ENCODE measurements at places on chromosomes 2 and 18. TPM values are rescaled to one million over a fixed set of nuclear protein-coding genes. Genes with fewer than 3 reads are reported as not detected.
A peak's percentile ranks its signal among the peaks of the same experiment; 100 is the strongest.

The RAB27B gene
- 33.0 TPM for total RNA-seq

The CAPN14 gene
- total RNA-seq: 0.82 TPM

The AGAP1 gene
- total RNA-seq: 27.3 TPM

The TTN gene
- total RNA-seq: 1.6 TPM

The FBLN7 gene
- total RNA-seq: 0.41 TPM

The C2orf80 gene
- total RNA-seq: 38.3 TPM

DNA sequence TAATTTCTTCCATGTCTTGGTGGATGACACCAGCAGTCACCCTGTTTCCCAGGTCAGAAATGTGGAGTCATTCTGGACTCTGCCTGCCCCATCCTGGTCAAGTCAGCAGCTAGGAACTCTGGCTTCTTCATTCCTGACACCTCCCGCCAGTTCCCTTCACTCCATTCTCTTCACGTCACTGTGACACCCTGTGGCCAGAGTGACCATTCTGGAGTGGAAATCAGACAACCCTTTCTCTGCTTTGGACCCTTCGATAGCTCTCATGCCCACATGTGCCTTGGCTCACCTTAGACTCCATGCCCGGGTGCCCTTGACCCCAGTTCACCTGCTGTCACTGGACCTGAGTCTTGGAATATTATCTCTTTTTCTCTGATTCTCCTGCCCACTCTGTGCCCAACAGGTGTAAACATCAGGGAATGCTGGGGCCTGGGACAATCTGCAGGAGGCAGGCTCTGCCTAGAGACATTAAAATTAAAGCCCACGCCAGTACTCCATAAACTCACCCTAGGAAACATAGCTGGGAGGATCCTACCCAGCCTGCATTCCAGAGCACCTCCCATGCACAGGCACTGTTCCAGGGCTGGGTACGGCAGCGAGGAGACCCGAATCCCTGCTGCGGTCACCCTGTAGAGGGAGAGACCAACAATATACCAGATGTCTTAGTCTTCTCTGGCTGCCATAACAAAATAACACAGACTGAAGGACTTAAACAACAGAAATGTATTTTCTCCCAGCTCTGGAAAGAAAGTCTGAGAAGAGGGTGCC is 41.1 kb upstream of the FAHD2A start:
- DNase-seq: no peak

- no peak for DNase-seq
Observed at GRCh38 chr2:189137519-189137918, 42.0 kb downstream of the COL5A2 start.

GRCh38 chr2:222663479-222663878 is 7.6 kb upstream of the FARSB start:
- DNase-seq: no peak

GRCh38 chr2:126748929-126749518 is 93.1 kb downstream of the GYPC start:
- no peak for DNase-seq

DNA sequence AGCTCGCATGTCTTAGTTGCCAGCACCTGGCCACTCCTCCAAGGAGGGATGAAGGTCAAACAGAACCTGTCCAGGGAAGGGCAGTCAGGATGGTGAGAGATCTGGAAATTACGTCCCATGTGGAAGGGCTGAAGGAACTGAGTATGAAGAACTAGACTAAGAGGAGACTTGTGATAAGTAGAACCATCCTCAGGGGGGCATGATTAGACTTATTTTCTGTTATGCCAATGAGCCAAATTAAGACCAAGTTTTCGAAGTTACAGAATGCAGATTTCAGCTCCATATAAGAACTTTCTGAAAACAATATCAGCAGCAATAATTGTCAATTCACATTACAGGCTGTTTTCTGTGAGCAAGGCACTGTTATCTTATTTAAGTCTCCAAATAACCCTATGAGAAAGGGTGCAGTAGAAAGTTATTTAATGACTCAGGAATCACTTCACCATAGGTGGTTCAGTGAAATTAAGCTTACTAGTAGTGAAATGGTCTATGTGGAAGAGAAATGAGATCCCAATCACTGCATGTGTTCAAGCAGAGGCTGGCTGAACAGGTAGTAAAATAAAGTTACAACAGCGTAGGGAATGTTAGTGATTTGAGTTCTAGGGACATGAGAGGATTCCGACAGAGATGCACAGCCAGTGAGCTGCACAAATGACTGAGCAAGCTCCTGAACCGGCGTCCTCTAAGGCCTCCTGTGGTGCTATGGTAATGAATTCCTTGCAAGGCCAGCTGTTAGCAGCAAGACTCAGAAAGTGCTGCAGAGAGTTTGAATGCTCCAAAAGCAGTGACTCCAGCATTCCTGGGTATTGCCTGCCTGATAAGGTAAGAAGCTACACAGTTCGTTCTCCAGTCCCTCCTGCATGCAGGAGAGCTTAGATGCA is 4.5 kb upstream of the DYM start:
- no peak for DNase-seq

DNA sequence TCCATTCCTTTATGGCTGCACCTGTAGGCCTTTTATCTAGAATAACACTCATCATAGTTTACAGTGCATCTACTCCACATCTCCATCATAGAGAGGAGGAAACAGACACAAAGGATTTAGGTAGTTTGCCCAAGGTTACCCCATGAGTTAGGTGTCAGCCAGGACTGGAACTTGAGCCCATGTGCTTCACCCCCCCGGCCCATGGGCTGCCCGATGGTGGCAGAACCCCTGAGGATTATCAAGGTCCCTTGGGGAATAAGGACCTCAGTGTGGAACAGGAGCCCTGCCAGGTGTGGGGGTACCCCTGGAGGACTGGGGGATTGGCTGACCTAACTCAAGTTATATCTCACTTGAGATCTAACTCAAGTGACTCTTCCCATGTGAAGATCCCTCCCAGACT is 146.3 kb upstream of the OTX1 start:
- DNase-seq: no peak

DNA sequence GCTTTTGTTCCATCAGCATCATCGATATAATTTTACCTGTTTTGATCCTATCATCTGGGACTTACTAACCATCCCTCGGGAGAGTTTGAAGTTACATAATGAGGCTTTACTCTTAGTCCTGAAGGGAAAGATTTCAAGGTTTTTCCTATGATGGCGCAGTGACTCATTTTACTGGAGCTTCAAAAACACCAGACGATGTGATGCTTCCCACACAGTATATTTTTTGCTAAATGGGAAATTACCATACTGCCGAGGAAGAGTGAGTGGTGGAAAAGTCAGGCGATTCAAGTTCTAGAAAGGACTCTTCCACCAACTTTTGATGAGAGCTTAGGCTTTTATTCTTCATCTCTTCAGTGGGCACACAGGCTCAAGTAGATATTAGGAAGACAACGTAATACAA is 44.6 kb upstream of the GCG start:
- DNase-seq: no peak

- DNase-seq: peak; percentile 38
Observed at GRCh38 chr2:46878886-46879285, 36.7 kb downstream of the MCFD2 start.

- no peak for DNase-seq
Observed at GRCh38 chr2:240672701-240673190, 9.9 kb downstream of the AQP12B start.

- no peak for DNase-seq
Observed at GRCh38 chr2:239279508-239280295, 121.1 kb downstream of the HDAC4 start.

GRCh38 chr2:11411768-11412448 is 54.1 kb downstream of the E2F6 start:
- DNase-seq: no peak

DNA sequence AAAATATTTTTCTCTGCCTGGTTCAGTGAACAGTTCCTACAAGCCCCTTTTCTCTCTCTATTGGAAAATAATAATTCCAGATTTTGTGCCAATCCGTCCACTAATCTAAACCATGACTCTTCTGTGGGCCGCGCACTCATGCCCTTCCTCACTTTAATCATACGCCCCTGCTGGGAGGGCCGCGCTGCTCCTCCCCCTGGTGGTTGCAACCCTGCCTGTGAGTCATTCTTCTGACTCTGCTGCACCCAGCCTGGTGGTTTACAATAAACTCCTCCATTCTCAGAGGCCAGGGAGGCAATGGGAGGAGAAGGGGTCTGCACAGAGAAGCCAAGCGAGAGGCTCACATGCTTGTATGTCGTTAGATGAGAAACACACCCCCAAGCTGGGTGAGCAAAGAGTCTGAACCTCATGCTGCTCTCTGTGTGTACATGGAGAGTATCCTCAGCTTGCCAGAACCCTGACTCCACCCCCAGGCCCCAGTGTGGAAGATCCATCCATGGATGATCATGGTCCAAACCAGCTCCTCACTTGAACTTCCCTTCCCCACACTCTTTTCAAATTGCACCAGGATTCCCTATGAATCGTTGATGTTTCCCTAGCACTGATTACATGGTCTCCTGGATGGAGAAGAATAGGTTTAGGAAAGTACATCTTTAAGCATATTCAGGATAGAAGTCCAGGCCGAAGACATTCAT is 228.9 kb downstream of the ANKRD30B start:
- DNase-seq: no peak

GRCh38 chr2:169362118-169362893 is at the start of gene LRP2:
TSS of gene LRP2 (minus strand) at chr2:169362534. CDS start at chr2:169362399, 135 bp downstream.
- peak; percentile 48 for DNase-seq

DNA sequence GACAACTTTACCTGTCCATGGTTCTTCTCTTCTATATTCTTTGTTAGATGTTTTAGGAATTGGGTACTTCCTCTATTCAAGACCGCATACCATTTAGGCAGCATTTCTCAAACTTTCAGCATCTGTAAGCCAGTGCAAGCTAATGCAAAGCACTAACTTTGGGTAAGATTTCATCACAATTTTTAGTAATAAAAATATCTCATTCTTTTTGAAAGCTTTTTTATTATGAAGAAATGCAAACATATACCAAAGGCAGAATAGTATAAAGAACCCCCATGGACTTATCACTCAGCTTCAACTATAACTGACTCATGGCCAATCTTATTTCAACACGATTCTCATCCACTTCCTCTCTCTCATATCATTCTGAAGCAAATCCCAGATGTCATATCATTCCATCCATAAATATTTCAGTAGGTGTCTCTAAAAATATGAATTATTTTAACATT is 32.9 kb downstream of the INO80C start:
- no peak for DNase-seq

GRCh38 chr2:223044092-223044836 is 7.7 kb upstream of the KCNE4 start:
- DNase-seq: no peak

GRCh38 chr2:143933946-143934569 is 585.9 kb downstream of the ZEB2 start:
- no peak for DNase-seq

- DNase-seq: no peak
Observed at GRCh38 chr2:25127646-25128045, 40.7 kb downstream of the POMC start.

GRCh38 chr2:241334813-241335212 is 19.1 kb downstream of the SEPTIN2 start:
- DNase-seq: no peak

- no peak for DNase-seq
Observed at GRCh38 chr2:192628017-192628416, 433.3 kb upstream of the TMEFF2 start.

Data from frontal cortex (tissue), 4 donors.